ENCODE measurements at places on chromosomes 11 and 22.

DNA sequence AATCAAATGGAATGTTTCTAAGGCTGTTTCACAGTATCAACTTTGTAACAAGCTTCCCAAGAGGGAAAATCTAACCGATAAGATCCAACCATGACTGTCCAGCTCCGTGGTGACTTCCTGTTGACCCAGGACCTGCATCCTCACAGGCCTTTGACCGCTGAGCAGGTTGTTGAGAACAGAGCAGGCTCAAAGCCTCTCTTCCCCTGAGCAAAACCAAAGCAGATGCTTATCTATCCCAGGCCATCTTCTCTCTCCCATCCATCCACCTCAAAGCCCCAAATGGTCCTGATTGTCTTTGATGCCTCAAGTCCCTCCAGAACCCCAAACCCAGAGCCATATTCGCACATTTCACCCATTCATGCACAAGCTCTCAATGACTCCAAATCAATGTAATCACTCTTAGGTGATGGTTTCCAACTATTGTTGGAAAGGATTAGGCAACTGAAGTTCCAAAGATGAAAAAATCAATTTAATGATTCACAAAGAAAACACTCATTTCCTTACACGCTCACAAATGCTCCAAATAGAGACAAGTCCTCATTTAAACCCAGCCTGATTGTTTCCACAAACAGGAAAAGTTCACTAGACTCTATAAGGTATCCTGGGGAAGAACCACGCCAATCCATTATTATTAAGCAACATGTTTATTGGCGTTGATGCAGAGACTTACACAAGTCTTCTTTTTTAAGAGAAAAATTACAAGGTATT, 48.7 kb downstream of the C11orf58 start:
- no peak for DNase-seq

GRCh38 chr11:88689548-88690240, 352.2 kb upstream of the CTSC start:
- no peak for DNase-seq

DNA sequence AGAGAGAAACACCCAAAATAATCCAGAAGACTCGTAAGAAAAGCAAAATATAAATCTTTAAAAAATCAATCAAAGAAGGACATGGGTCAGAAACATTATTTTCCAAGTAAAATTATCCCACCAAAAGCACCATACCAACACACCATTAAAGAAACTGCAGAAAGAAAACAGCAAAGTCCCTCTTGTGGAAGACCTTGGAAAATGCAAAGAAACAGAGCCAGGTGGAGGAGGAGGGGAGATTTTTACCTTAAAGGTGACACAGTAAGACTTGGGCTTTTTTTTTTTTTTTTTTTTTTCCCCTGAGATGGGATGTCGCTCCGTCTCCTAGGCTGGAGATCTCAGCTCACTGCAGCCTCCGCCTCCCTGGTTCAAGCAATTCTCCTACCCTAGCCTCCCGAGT, 123.8 kb downstream of the LARGE1 start:
- DNase-seq: no peak

GRCh38 chr11:126702987-126703386, 297.6 kb downstream of the KIRREL3 start:
- DNase-seq: no peak

DNA sequence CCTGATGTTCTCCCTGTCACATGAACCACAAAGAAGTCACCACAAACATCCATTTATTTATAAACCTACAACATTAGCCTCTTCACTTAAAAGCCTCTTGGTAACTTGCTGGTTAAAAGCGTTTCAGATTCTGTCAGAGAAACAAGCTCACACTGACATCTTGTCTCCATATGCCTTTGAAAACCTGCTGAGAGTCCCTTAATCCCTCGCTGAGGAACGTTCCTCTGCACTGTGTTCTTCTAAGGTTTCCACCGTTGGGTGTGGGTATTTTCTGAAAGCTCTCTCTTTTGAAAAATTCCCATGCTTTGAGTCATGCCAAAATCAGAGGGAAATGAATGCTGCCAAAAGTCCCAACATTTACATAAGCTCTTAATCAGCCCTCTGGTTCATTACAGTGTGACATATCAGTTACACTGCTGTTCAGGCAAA, 149.8 kb downstream of the CCDC34 start:
- DNase-seq: no peak

- DNase-seq: no peak
Observed at GRCh38 chr11:68181719-68182451, 31.2 kb downstream of the KMT5B start.

- no peak for DNase-seq
Observed at GRCh38 chr11:122181893-122182292, 65.9 kb upstream of the BLID start.

DNA sequence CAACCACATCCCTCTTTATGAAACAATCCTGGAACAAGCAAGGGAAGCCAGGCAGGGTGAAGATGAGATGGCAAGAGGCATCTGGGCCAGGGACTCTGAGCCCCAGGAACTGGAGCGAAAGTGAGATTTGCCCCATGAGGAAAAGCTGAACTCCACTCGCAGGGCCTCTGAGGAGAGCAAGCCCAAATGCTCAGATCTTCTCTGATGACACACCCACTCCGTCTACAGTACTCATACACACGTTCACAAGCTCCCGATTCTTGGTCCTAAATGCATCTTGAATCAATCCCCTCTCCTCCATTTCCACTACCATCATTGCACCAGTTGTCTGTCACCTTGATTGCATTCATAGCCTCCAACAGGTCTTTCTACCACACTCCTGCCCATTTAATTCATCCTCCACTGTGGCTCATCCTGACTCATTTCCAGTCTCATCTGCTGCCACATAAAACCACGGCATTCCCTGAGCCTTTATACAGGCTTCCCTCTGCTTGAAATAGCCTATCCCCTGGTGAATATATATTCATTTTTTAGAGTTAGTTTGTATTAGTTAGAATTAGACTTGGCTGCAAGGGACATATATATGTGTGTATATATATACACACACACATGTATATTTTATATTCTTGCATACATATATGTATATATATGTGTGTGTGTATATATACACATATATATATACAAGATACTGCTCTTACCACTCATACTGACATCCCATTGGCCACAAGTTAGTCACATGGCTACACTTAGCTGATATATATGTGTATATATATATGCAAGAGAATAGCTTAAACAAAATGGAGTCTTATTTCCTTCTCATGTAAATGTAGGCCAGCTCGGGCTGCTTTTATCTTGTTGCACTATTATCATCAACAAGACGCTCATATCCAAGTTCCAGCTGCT, 1.4 kb upstream of the APOA5 start:
- no peak for DNase-seq

GRCh38 chr22:47918276-47918921, 1155.9 kb downstream of the TBC1D22A start:
- peak; percentile 5 for DNase-seq

DNA sequence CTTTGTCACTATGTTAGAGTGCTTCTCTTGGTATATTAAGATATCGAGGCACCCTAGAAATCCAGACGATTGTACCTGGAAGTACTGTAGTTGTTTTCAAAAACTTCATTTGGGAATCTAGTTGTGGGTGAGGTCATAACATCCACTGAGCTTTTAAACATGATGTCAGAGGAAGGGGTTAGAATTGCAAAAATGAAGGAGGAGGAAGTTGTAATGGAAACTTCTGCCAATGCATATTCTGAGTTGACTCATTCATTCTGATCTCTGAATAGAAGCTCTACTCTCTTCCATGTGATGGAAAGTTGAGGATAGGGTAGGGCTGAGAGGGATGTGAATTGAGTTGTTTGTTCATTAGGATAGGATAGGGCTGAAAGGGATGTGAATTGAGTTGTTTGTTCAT, 7.7 kb downstream of the CD44 start:
- no peak for DNase-seq

DNA sequence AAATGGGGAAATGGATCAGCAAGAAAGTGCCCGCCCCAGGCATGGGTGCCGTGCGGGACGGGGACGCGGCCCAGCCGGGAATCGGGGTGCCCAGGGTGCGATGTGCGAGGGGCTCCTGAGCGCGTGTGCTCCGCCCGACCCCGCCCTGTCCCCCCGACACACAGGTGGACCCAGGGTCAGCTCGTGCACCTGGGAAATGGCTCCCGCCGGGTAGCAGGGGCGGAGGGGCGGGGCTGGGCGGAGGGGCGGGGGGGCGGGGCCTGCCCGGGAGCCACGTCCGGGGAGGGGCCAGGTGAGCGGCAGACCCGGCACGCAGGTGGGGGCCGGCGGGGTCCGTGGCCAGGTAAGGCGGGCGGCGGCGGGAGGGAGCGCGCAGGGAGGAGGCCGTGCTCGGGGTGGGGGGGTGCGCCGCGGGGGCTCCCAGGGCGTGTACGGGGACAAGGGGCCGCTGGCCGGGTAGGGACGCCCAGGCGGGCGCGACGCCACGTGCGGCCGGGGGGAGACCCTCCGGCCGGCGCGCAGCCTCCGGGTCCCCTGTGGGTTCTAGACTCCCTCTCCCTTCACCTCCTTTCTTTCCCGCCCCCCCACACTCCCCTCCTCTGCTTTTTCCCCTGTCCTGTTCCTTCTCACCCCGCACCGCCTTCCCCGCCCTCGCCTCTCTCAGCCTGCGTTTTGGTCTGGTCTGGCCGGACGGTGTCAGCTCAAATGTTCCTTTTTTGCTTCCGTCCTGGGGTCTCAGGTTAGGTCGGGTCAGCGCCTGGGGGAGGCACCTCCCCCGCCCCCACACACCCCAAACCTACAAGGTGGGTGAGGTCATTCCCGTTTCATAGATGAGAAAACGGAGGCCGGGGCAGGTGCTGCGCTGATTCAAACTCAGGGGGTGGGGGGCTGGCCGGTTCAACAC, at the start of gene ARHGAP8:
Gene ARHGAP8, plus strand, starts transcription at position 291 of the 904 bp plus-strand sequence. CDS start 33,953 bp downstream, outside the sequence.
- DNase-seq: no peak

DNA sequence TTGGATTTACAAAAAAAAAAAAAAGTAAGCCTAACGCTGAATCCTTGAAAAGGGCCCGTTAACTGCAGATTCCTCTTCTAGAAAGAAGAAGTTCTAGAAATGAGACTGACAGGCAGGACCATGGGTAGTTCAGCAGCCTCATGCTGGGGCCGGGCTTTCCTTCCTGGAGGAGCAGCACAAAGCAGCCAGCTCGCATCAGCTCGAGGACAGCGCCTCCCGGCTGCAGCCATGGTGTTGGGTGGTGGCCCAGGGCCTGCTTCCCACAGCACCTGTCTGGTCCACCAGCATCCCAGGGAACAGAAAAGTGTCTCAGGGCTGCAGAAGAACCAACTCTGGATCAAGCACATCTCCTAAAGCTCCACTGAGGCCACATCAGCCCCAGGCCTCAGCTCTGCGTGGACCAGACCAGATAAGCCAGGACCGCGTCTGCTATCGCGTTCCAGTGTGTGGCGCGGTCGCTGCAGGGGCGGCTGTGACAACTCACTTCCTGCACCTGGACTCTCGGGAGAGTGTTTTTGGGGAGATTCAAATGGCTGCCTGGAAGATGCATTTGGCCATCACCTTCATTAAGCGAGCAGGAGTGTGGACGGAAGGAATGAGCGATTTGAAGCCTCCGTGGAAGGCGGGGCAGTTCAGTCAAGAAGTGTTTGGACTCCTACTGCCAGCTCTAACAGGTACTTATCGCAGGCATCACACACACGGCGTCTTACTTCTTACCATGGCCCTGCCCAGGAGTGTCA, 53.5 kb downstream of the MYH9 start:
- DNase-seq: no peak

DNA sequence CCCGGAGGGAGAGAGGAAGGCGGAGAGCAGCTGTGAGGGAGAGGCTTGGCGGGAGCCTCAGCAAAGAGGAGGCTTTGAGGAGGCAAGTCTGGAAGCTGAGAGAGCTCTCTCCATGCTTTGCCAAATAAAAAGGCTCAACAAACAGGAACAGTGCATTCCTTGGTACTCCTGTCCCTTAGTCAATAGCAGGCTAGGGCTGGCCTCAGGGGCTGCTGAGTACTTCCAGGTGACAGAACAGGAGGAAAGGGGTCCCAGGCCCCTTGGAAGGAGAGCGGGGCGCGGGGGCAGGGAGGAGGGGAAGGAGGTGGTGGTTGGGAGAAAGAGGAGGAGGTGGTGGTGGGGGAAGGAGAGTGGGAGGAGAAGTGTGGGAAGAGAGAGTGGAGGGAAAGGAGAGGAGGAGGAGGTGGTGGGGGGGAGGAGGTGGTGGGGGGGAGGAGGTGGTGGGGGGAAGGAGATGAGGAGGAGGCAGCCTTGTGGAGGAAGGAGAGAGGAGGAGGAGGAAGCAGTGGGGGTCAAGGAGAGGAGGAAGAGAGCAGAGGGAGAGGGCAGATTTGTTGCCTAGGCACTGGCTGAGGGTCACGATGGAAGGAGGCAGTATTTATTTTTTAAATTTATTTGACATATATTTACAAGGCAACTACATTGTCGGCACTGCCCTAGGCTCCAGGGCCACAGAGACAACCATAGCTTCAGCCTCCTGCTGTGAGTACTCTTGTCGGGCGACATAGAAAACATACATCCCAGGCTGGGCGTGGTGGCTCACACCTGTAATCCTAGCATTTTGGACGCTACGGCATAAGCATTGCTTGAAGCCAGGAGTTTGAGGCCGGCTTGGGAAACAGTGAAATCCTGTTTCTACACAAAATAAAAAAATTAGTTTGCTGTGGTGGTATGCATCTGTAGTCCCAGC, 74.2 kb upstream of the ZBED5 start:
- DNase-seq: no peak

GRCh38 chr11:12388939-12389670, 11.7 kb downstream of the PARVA start:
- no peak for DNase-seq

DNA sequence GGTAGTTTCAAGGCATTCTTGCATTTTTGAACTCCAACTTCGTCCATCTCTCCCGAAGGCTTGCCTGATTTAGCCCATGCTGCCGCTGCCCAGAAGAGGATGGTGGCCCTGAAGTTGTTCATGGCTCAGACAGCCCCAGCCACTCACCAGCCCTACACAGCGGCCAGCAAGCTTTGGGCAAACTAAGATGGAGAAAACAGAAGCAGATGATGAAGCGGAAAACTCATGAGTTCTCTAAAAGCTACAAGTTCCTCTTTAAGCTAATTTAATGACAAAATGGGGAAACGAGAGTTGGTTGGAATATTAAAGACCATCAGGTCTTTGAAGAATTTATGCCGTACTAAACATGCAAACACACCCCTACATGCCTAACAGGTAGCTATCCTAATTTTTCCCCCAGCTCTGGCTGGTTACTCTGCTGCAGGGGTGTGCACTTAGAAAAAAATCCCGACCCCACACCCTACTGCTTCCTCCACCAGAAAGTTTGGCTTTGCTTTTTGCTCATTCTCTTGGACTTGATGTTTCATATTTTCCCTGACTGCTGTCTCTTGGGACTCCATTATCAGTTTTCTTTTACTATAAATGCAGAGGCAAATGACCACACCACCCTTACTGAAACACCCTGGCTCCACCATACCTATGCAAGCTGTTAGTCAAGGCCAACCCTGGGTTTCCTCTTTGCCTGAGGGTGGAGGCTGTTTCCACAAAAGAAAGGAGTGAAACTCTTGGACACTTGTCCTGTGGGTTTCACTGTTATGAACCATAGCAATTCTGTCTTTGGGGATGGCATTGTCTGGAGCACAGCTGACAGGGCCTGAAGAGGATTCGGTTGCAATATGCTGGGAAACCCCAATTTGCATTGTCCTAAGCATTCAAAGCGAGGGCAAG, at the start of gene MPEG1:
Gene MPEG1, minus strand, starts transcription at position 184 of the 888 bp plus-strand sequence. Its CDS starts 62 bp downstream, at position 122.
- DNase-seq: no peak

GRCh38 chr11:31240340-31240904, 129.1 kb downstream of the DCDC1 start:
- DNase-seq: peak; percentile 1

Data from central memory CD4-positive, alpha-beta T cell (primary cell).